ENCODE measurements at places on chromosomes 2 and 18. TPM values are rescaled to one million over a fixed set of nuclear protein-coding genes. Genes with fewer than 3 reads are reported as not detected.

GRCh38 chr18:69558052-69558451 lies 157.4 kb downstream of the DOK6 start:
- DNase-seq = no peak

GRCh38 chr2:241900251-241901017 lies 30.9 kb downstream of the RTP5 start:
- no peak for DNase-seq

DNA sequence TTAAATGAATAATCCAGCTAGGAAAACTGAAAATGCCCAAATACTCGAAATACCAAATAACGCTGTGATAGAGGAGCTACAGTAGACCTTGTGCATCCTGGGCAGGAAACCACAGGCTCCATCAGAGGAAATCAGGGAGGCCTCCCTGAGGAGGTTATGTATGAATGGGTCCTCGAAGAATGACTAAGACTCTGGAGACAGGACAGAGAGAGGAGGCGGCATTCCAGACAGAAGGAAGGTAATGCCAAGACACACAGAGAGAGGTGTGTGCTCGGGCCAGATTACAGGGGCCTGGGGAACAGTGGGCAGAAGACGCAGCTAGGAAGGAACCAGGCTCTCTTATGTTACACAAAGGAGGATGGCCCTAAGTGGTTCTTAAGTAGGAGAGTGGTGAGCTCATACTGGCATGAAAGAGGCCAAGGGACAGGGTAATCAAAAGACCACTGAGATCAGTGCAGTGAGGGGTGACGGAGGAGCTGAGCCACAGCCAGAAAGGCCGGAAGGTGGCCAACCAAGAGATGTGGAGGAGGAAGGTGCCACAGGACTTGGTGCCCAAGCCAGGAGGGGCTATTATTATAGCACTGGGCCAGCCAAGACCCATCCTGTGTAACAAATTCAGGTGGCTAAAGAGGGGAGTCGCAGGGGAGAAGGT lies 9.9 kb downstream of the ST3GAL5 start:
- DNase-seq = no peak

DNA sequence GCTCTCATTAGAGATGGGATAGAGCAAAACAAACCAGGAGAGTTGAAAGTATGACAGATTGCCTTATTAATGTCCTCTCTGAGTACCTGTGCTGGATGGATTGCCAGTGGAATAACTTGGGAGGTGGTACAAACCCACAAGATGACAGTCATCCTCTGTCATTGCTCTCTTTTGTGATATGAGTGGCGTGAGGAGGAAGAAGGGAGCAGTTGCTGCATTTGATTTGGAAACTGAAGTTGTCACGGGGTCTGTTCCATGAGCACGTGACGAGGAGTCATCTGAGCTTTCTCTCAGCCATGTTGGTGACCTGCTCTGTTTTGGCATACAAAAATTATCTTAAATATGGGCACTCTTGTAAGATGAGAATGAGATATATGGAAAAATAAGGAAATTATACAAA lies 204.9 kb downstream of the FAM210A start:
- no peak for DNase-seq

- DNase-seq = no peak
Observed at GRCh38 chr2:236221798-236222197, 42.4 kb downstream of the ASB18 start.

GRCh38 chr2:113910967-113911678 lies 21.2 kb downstream of the ACTR3 start:
- no peak for DNase-seq

GRCh38 chr2:191935247-191935646 lies 88.4 kb upstream of the CAVIN2 start:
- no peak for DNase-seq

DNA sequence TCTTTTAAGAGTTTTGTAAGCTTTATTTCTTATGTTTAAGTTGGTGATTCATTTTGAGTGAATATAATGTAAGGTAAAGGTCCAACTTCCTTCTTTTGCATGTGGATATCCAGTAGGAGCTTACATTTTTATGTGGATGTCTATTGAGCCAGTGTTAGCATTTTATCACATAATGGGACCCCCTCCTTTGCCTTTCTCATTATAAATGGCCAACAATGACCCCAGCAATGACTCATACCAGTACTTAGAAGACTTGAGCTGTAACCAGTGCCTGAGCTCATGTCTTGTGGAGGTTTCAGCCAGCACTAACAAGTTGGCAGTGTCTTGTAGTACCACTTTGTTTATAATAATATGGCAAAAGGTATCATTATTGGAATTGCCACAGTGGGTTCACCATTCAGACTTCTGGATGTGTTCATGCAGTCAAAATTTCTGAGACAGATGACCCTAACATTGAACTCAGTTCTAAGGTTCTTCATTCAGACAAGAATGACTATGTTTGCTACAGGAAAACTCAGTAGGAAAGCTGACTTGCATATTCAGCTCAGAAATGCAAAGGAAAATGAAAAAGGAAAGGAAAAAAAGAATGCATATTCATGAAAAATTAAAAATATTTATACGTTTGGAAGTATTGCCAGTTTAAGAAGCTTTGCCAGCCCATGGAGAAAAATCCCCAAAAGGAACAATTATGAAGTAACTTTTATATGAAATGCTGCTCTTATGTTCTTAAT lies 41.0 kb downstream of the CDKL4 start:
- DNase-seq = no peak

DNA sequence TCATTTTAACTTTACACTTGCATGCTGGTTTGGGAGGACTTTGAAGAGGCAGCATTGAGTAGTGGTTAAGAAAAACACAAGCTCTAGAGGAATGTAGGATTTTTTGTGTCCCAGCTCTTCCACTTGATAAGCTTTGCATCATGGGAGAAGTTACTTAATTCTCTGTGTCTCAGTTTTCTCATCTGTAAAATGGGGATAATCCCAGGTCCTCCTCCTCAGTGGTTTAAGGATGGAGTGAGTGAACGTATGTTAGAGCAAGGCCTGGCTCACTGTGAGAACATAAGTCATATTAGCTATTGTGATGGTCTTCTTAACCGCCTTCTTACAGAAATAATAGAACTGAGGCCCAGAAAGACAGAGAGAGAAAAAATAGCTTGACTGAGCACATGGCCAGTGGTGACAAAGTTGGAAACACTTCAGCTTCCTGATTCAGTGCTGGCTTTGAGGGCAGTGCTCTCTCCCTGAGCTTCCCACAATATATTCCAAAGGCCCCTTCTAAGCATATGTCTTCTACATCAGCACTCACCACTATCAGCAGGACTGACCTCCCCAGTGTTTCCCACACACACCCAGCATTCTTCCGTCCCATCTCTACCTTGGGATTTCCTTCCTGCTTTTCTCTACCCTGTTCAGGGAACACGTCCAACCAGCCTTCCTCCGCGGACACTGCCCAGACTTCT lies 214.9 kb upstream of the TNP1 start:
- no peak for DNase-seq

DNA sequence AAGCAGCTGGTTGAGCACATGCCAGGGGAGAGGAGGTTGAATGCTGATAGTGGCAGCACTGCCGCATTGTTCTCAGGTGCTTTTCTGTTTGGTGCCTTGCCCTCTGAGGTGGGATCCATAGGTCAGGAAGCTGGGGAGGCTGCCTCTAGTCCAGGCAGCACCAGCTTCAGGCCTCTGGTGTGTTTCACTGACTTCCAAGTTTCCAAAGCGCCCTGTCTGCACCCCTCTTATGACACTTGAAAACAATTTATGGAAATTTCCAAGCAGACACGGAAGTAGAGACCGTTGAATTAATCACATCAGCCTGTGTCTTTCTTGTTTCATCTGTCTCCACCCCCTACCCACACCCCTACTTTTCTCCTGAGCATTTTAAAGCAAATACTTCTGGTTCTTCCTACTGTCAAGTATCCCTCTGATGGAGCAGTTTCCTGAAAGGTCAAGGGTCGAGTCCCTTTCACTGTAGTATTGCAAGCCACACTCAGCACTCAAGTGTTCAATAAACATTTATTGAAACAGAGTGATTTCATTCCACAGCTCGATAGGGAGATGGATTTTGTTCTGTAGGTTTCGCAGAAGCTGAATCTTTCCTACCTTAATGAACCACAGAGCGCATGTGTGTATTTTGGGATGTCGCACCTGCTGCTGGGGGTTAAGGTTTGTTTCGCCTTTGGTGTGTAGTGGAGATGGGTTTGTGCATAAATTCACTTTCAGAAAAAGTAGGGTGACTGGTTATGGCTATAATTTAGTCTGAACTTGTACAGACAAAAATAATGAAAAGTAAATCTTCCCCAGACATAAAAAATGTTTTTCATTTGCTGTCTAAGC lies 21.4 kb downstream of the DGKD start:
- no peak for DNase-seq

- no peak for DNase-seq
Observed at GRCh38 chr18:46387441-46388131, 269.4 kb downstream of the LOXHD1 start.

DNA sequence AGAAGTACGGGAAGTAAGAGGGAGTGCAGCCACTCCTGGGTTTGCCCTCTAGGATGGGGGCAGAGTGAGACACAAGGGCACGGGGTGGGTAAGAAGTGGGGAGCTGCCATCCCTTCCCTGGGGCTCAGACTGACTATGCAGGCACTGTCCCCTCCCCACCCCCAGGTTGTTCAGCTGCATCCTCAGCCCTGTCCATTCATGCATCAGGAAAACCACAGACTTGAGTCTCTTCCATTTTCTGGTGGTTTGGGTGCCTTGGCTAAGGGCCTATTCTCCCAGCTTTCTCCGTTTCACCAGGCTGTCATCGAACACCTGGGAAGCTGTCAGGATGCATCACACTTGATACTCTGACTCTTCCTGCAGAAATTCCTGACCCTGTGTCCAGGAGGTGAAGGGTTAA lies 111.9 kb downstream of the TFCP2L1 start:
- DNase-seq = no peak

- DNase-seq = no peak
Observed at GRCh38 chr18:7000484-7001096, 117.0 kb downstream of the LAMA1 start.

GRCh38 chr2:8570637-8571036 lies 111.2 kb upstream of the ID2 start:
- DNase-seq = no peak

DNA sequence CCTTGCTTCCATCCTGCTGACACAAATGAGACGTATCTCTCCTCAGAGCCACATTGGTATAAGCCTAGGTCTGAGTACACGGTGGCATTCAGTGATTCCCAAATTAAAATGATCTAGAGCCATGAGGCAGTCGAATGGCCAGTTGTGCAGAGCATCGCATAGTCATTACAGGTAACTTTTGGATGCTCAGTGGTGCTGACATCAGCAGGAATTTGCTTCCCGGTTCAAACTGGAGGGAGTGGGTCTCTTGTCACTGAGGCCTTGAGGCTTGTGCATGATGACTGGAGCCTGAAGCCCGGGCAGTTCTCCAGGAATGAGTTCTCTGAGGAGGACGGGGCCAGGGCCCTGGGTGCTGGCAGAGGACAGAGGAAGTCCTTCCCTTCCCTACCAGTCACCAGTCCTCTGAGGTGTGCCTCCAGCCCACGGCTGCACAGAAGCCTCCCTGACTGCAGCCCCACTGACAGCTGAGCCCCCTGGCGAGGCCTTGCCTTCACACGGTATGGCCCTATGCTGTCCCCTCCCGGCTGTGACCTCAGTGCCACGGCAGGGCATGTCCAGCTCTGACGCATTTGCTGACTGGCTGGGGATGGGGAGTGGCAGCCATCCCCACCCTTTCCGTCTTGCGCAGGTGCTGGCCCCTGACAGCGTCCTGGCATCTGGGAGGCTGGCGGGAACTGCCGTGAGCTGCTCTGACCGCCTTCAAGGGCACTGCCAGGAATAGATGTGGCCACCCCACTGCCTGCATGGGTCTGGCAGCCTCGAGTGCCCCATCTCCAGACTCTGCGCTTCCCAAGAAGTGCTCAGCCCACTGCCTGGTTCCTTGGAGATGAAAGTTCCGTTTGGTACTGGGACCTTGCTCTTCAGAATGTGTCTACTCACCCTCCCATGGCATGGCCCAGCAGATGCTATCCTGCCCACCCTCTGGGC lies 117.4 kb downstream of the CELF4 start:
- no peak for DNase-seq

- no peak for DNase-seq
Observed at GRCh38 chr2:6412533-6413091, 453.1 kb downstream of the CMPK2 start.

DNA sequence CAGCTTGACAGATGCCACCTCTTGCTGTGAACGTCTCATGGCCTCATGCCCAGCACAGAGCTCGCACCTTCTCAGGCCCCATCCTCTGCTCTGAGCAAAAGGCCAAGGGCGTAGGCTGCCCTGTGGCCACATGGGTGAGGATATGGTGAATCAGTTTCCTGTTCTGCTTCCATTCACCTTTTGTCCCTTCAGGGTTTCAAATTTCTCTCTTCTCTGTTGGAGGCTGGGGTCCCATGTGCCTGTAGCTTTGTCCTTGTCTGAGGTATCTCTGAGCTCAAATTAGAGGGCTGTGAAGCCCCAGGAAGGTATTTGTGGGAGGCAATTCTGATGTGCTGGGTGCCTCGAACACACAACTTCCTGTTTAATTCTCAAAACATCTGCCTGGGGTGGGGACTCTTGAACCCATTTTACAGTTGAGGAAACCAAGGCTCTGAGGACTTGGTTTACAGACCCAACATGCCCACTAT lies 29.0 kb downstream of the ZAP70 start:
- DNase-seq = peak; percentile 44

GRCh38 chr2:216482640-216483039 lies 16.0 kb upstream of the RPL37A start:
- DNase-seq = no peak

- DNase-seq = no peak
Observed at GRCh38 chr2:25301453-25302352, 40.0 kb downstream of the DNMT3A start.

DNA sequence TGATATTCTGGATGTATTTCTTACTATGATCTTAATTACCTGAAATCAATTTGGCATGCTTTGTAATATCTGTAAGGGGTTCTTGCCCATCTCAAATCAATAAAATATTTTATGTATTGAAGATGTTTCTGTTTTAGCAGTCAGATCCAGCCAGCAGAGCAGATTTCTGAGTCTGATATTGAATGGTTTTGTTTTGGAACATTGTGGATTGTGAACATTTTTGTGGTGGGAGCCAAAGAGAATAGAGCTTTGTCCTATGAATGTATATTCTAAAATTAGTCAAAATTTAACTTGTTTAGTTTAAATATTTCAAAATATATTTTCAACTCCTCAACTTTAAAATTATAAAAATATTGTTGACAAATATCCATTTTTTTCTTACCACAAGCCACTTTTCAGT lies 197.0 kb downstream of the UBE2E3 start:
- DNase-seq = no peak

- DNase-seq = no peak
Observed at GRCh38 chr2:109222825-109223471, 93.9 kb downstream of the SH3RF3 start.

The CCDC178 gene
- 0.27 TPM for total RNA-seq

The NCKAP5 gene
- 6.0 TPM for total RNA-seq

The CLIP4 gene
- 33.6 TPM for total RNA-seq

The TBR1 gene
- total RNA-seq = not detected

The MAL gene
- total RNA-seq = 4.4 TPM

The ANKRD30B gene
- total RNA-seq = not detected

The ELOA2 gene
- not detected for total RNA-seq

The ZNF804A gene
- total RNA-seq = not detected

The CPO gene
- 0.25 TPM for total RNA-seq

The SPAG16 gene
- 20.6 TPM for total RNA-seq

The RNF25 gene
- total RNA-seq = 14.7 TPM

All from left ventricle myocardium inferior (tissue), 1 donor.